ENCODE measurements at places on chromosomes 13 and 19. TPM values are rescaled to one million over a fixed set of nuclear protein-coding genes. Genes with fewer than 3 reads are reported as not detected.

DNA sequence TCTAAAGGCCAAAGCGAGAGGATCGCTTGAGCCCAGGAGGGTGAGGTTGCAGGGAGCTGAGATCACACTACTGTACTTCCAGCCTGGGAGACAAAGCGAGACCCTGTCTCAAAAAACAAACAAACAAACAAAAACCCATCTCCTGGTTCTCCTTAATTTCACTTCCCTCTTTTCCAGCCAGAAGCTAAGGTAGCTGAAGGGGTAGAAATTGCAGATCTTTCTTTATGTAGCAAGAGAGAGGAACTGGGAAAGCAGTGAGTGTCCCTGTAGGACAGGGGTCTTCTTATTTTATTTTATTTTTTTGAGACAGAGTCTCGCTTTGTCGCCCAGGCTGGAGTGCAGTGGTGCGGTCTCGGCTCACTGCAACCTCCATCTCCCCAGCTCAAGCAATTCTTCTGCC, 4.5 kb upstream of the TSPAN16 start:
- DNase-seq = no peak

LRRC63 gene
- not detected for total RNA-seq

ZNF211 gene
- total RNA-seq = 9.5 TPM

LGALS4 gene
- 0.20 TPM for total RNA-seq

DNA sequence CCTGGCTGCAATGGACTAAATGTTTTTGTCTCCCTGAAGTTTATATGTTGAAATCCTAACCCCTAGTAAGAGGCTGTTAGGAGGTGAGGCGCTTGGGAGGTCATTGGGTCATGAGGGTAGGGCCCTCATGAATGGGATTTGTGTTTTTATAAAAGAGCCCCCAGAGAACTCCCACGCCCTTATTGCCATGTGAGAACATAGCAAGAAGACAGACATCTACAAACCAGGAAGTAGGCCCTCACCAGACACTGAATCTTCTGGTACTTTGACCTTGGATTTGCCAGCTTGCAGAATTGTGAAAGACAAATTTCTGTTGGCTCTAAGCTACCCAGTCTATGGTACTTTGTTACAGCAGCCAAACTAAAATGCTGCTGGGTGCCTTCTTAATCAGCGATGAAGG, 96.1 kb upstream of the SPATA13 start:
- no peak for DNase-seq

PLIN4 gene
- total RNA-seq = 0.71 TPM

DNA sequence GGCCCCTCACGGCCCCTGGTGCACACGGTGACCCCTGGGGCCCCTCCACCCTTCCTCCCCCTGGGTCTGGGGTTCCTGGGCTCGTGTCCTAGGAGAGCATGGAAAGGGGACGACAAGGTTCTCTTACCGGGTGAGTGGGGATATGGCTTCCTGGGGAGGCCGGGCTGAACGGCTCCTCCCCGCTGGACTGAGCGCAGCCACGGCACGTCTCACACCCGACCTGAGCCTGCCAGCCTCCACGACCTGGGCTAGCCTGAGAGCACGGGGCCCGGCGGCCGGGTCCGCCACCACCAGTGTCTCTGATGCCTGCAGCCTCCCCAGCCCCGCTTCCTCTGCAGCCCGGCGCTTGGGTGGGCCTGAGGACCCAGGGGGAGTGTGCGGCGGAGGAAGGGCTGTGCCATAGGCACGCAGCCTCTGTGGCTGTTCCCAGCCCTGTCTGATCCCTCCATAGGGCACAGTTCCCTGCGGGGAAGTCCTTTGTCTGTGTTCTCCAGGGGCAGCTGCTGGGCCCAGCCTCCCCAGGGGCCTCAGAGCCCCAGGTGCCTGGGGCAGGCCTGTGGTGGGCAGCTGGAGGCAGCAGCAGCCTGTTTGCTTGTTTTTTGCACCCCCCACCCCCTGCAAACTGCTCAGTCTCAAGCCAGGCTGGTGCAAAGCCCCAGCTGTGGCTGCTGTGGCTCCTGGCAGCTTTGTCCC, 15.0 kb downstream of the PLIN4 start:
- no peak for DNase-seq

- no peak for DNase-seq
Measured at GRCh38 chr13:21703846-21704245, 33.0 kb downstream of the FGF9 start.

ANGPTL8 gene
- not detected for total RNA-seq

LHB gene
- total RNA-seq = 0.44 TPM

- DNase-seq = no peak
Measured at GRCh38 chr13:45621950-45622349, 6.4 kb upstream of the ERICH6B start.

- DNase-seq = no peak
Measured at GRCh38 chr13:50268500-50268899, 253.3 kb downstream of the KCNRG start.

GZMM gene
- total RNA-seq = not detected

TEAD2 gene
- total RNA-seq = 26.7 TPM

- DNase-seq = no peak
Measured at GRCh38 chr13:30303269-30303668, 4.1 kb downstream of the KATNAL1 start.

- DNase-seq = peak; percentile 78
Measured at GRCh38 chr13:93217721-93218261, 8.8 kb upstream of the GPC6 start.

ZBTB45 gene
- 11.0 TPM for total RNA-seq

KLK6 gene
- total RNA-seq = 0.78 TPM

RNF17 gene
- not detected for total RNA-seq

All from foreskin keratinocyte (primary cell).